ENCODE measurements at places on chromosomes 7 and 10.

DNA sequence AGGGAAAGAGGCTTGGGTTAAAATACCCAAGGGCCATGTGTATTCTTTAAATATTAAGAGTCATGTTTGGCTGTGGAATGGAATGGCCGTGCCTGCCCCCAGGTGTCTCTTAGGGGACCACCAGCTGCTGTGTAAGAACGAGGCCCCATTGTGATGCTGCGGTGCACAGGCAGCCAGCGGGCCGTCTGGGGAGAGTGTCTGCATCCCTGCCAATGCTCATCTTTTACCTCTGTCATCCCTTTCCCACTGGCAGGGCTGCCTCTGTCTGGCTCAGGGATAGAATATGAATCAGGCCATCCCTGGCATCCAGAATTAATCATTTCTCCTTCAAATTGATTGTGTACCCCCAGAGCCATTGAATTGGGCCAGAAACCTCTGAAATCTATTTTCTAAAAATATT, 137.8 kb upstream of the GALNT17 start:
- DNase-seq = no peak

- no peak for DNase-seq
Observed at GRCh38 chr7:132386201-132386681, 190.0 kb downstream of the PLXNA4 start.

- DNase-seq = peak; percentile 63
Observed at GRCh38 chr10:83372646-83373045, 766.7 kb upstream of the GHITM start.

DNA sequence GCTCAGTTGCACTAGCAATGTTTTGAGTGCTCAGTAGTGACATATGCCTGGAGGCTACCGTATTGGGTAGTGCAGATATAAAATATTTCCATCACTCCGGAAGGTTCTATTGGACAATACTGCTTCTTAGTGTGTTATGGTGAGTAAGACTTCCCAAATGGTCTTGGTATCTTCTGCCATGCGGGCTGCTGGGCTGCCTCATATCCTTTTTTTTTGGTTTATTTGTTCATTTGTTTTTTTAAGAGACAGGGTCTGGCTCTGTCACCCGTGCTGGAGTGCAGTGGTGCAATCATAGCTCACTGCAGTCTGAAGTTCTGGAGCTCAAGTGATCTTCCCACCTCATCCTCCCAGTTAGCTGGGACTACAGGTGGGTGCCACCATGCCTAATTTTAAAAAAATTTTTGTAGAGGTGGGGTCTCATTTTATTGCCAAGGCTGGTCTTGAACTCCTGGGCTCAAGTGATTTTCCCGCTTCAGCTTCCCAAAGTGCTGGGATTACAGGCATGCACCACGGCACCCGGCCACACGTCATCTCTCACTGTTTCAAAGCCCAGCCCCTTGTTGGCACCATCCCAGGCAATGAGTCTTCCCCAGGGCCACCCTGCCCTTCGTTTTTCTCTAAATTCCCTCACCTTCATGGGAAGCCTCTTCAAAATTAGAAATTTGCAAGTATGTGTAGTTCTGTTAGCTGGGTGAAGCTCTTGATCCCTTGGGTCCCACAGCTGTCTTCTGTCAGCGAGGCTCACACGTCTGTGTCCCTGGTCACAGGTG, 111.0 kb upstream of the KLF14 start:
- peak; percentile 74 for DNase-seq

DNA sequence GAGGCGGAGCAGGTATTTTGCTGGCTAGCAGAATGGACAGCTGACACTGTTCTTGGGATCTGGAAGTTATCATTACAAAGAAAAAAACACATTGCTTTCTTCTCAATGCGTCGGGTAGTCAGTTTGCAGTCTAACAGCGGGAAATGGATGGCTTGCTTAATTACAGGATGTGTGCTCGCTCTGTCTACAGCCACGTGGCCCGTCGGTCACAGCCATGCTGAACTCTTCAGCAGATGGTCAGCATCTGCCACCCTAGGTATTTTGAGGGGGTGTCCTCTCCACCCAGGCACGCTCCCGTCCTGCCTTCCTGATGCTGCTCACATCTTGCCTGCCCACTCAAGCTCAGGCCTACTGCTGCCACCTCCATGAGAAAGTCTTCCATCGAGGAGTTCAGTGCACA, 20.4 kb upstream of the INMT start:
- no peak for DNase-seq

DNA sequence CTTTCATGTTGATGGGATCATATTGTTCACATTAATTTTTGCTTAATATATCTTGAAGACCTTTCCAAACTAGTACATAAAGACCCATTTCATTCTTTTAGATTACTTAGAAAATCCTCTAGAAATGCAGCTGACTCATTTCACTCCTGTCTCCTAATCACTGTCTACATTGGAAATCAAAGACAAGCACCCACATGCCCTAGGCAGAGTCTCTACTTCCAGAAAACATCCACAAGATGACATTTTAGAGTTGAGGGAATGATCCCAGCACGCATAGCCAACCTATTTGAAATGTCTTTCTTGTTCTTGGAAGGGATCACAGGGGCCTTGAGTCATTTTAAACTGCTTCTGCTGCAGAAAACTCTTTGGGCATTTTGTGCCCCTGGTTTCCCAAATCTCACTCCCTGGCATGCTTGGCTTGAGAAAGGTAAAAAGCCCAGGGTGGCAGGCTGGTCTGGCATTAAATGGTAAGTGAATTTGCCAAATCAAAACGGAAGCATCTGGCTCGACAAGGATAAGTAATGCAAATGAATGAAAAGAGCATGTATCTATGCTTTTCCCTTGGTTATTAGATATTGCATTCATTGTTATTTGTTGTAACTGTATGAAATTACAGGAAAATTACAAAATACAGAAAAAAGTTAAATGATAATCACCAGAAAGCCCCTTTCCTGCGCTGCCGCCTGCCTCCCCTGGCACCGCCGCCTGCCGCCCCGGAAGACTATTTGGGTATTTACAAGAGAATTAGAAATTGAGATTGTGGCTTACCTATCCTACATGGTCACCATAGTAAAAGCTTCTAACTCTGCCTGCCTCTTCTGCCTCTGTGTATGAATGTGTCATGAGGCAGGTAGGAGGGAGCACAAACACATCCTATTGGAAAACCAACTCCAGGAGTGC, 225.3 kb downstream of the PTEN start:
- DNase-seq = no peak

- DNase-seq = no peak
Observed at GRCh38 chr7:4774007-4774406, 1.4 kb upstream of the AP5Z1 start.

DNA sequence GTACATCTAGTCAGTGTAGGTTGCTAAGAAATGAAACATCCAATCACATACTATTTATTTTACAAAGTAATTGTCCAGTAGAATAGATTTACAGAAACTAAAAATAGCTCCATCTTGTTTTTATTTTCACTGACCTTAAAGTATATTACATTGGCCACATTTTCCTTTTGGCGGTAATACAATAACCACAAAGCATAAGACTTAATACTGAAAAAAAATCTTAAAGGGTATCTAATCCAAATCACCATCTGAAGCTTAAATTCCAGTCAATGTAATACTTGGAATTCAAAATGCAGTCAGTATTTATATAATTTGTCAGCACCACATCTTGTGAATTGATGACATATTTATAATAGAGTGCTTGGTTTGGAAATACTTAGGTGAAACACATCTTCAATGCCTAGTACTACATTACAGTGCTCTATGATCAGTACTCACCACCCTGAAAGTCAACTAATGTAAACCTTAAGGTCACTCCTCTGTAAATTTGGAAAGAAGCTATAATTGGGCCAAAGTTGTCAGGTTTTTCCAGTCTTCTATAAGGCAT, 8.9 kb downstream of the ANKMY2 start:
- DNase-seq = peak; percentile 84

DNA sequence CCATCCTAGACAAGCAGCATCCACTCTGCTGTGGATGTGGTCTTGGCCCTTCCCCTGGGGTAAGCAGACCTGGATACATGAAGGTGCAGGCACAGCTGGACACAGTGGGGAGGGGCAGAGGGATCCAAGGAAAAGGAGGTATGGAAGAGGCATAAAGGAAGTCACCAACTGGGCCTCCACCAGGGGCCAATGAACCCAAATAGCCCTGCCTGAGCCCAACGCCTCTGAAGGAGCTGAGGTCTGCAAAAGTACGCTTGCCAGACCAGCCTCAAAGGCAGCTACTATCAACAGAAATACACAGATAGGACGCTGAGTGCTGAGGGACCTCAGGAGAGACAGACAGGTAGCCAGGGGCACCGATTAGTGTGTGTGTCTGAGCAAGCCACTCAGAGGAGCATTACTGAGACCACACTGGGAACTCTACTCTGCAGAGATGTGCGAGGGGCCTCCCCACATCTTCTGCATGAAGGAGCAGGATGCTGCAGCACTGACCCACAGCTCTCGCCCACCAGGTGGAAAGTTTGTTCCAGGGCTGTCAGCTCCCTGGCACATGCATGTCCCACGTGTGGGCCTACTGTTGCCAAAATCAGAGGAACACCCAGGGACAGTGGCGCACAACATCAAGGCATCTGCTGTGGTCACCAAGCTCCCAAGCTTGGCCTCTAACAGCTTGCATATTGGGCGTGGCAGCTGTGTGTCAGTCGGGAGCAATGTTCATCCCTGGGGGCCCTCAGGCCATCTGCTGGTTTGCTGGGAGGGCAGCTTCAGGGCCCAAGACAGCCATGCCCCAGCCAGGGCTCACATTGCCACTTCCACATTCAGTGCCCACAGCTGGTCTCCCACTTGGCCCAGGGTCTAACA, 40.0 kb downstream of the MKI67 start:
- DNase-seq = no peak

DNA sequence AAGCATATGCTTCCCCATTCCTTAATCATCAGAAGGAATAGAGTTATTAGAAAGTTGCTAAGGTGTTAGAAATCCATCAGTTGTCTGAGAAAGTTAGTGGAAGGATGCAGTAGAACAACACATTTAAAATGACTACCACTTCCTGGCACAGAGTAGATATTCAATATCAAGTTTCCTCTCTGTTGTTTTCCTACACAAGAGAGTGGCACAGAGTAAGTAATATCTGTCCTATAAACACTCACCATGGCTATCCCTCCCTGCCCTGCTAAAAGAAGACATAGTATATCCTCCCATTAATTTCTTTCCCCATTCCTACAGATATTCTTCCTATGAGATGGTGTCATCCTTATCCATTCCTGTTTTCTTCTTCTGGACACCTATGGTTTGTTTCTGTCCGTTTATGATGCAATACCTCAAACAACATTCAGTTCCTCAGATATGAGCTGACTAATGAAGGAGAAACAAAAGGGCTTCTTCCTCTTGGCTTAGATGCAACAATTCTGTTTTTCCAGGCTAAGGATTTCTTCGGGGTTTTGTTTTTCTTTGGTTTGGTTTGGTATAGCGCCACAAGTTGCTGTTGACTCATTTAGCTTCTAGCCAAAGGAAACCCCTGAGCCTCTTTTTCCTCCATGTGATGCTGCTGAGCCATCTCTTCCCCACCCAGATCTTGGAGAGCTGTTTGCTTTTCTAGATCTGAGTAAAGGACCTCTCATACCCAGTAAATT, 32.9 kb upstream of the BPGM start:
- peak; percentile 96 for DNase-seq

DNA sequence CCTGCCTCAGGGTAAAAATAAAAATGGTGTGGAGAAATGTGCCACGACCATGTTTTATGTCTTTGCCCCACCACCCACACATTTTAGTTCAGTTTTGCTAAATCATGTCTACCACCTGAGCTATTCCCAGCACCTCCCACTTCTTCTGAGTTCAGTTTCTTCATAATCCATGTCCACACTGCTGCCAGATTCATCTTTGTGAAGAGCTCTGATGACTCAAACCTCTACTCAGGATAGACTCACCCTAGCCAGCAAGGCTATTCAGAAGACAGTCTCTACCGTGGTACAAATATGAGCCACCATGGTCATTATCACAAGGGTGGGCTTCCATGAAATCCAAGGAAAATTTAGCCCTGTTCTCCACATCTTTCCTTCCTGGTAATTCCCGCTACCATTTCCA, 231.1 kb upstream of the PRKCQ start:
- no peak for DNase-seq

GRCh38 chr7:70678621-70679251, 453.2 kb upstream of the GALNT17 start:
- DNase-seq = peak; percentile 84

DNA sequence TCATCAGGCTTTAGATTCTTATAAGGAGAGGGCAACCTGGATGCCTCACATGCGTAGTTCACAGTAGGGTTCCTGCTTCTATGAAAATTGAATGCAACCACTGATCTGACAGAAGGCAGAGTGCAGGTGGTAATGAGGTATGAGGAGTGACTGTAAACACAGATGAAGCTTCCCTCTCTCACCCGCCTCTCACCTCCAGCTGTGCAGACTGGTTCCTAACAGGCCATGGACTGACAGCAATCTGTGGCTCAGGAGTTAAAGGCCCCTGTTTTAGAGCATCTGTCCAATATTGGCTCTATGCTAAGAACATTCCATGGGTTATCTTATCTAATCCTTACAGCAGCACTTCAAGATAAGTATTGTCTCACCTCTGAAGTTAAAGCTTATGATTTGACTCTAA, 213.5 kb upstream of the NRP1 start:
- DNase-seq = no peak

DNA sequence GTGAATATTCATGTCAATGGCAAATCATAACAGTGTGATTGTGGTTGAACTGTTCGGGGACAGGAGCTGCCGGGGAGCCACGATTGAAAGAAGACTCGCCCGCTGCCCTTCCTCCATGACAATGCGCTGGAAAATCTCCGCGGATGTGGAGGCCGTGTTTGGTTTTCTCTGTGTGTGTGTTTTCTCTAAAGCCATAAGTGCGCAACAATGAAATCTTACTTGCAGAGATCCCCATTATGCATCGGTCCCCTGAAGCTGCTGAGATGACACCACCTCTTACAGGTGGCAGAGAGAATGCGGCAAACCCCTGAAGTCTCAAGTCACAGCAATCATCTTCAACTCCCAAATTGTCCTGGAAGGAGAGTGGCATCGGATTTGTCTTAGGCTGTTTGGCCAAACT, 442.3 kb upstream of the MKI67 start:
- no peak for DNase-seq

DNA sequence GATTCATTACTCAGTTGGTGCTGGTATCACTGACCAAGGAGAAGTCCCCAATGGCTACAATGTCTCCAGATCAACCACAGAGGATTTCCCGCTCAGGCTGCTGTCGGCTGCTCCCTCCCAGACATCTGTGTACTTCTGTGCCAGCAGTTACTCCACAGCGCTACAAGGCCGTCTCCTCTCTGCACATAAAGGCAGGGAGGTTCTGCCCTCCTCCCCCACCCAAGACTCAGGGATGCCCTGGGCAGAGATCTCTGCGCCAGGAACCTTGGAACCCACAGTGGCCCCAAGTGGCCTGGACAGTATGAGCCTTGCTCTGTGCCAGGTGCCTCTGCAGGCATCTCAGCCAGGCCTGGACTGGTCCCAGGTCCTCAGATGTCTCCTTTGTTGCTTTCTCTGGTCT, 193.4 kb upstream of the PRSS58 start:
- no peak for DNase-seq

- peak; percentile 51 for DNase-seq
Observed at GRCh38 chr10:6738112-6738768, 158.2 kb upstream of the PRKCQ start.

GRCh38 chr10:34102237-34102673, 712.8 kb downstream of the PARD3 start:
- peak; percentile 78 for DNase-seq

GRCh38 chr10:28139138-28139537, 140.3 kb upstream of the ODAD2 start:
- DNase-seq = no peak

GRCh38 chr7:6422926-6423632, 24.7 kb downstream of the DAGLB start:
- DNase-seq = no peak
